ENCODE measurements at places on chromosomes 6 and 20. TPM values are rescaled to one million over a fixed set of nuclear protein-coding genes. Genes with fewer than 3 reads are reported as not detected.

Gene ZNF512B
- 8.3 TPM for total RNA-seq

Gene SGK2
- 0.90 TPM for total RNA-seq

Gene RFX6
- total RNA-seq: not detected

Gene DAAM2
- total RNA-seq: 8.3 TPM

Gene CENPW
- total RNA-seq: not detected

Gene PTGIS
- 59.8 TPM for total RNA-seq

Gene ZC2HC1B
- not detected for total RNA-seq

Gene BACH2
- 0.82 TPM for total RNA-seq

Gene MROH8
- total RNA-seq: 3.8 TPM

- H3K27me3 ChIP-seq: no peaks in the 10 kb centered on the region
- no peak for DNase-seq
- no peaks in the 10 kb centered on the region for H3K4me1 ChIP-seq
Measured at GRCh38 chr20:37945091-37945547, 42.2 kb downstream of the VSTM2L start.

DNA sequence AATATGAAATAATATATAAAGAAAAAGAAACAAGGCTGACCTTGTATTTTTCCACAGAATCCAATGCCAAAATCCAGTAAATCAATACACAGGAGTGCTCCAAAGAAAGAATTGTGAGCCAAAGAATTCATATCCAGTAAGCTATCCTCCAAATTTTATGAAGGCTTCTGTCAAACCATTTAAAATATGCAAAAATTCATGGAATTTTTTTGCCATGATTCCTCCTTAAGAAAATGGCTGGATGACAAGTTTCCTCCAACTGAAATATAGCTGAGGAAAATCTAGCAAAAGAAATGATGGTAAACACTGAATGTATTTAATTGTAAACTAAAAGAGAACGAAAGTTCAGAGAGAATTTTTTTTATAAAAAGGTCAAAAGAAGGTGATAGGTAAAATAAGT lies 290.3 kb downstream of the UBE3D start:
- H3K36me3 ChIP-seq: no peaks in the 10 kb centered on the region
- H3K4me3 ChIP-seq: no peak overlapping the region
- no peak overlapping the region for H3K27ac ChIP-seq

- DNase-seq: no peak
- peaks cover 39% of the 10 kb centered on the region for H3K4me1 ChIP-seq
- H3K27ac ChIP-seq: no peak overlapping the region
- no peak overlapping the region for H3K4me3 ChIP-seq
- no peaks in the 10 kb centered on the region for H3K27me3 ChIP-seq
Measured at GRCh38 chr6:143772116-143773086, 70.7 kb upstream of the LTV1 start.

- no peak overlapping the region for H3K27ac ChIP-seq
- no peaks in the 10 kb centered on the region for H3K36me3 ChIP-seq
- no peaks in the 10 kb centered on the region for H3K27me3 ChIP-seq
Measured at GRCh38 chr20:49356676-49357075, 78.8 kb upstream of the ZNFX1 start.

- H3K4me1 ChIP-seq: no peaks in the 10 kb centered on the region
- no peak for DNase-seq
- H3K27ac ChIP-seq: peak overlapping the region; percentile 35
- no peaks in the 10 kb centered on the region for H3K27me3 ChIP-seq
Measured at GRCh38 chr6:52724042-52724405, 39.3 kb downstream of the GSTA2 start.

GRCh38 chr6:31952140-31952805 lies 6.4 kb downstream of the CFB start:
- no peak for DNase-seq
- no peaks in the 10 kb centered on the region for H3K4me1 ChIP-seq
- H3K4me3 ChIP-seq: no peak overlapping the region
- no peaks in the 10 kb centered on the region for H3K27me3 ChIP-seq
- H3K27ac ChIP-seq: no peak overlapping the region
- peaks cover 49% of the 10 kb centered on the region for H3K36me3 ChIP-seq

GRCh38 chr6:7684843-7685242 lies 41.1 kb upstream of the BMP6 start:
- no peaks in the 10 kb centered on the region for H3K4me1 ChIP-seq
- no peaks in the 10 kb centered on the region for H3K27me3 ChIP-seq
- no peak overlapping the region for H3K27ac ChIP-seq
- no peak for DNase-seq

- H3K4me3 ChIP-seq: no peak overlapping the region
- H3K27me3 ChIP-seq: no peaks in the 10 kb centered on the region
- peaks cover 14% of the 10 kb centered on the region for H3K4me1 ChIP-seq
- no peaks in the 10 kb centered on the region for H3K36me3 ChIP-seq
- no peak overlapping the region for H3K27ac ChIP-seq
- DNase-seq: no peak
Measured at GRCh38 chr6:53837865-53838769, 43.3 kb downstream of the LRRC1 start.

DNA sequence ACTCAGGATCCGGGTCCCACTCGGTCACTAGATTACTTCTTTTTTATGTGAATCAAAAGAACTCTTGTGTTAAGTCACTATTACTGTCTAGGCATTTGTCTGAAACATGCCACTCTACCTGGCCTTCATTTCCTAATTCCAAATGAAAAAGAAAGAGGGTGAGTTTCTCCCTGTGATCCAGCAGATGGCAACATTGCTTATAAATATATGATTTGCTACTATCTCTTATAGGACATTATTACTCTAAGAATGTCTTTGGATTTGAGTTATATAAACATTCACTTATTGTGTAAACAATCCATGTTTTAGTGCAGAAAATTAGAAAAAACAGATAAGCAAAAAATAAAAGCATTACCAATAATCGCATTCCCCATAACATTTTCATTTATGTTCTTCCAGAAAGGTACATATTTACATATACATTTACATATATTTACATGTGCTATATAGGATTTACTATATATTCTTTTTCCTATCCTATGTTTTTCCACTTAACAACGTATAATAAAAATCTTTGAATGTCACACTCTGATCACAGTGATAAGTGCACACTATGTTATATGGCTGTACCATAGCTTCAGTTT lies 66.9 kb downstream of the FAXC start:
- DNase-seq: no peak
- no peak overlapping the region for H3K27ac ChIP-seq
- no peaks in the 10 kb centered on the region for H3K36me3 ChIP-seq
- H3K27me3 ChIP-seq: no peaks in the 10 kb centered on the region
- no peaks in the 10 kb centered on the region for H3K4me1 ChIP-seq

- no peak for DNase-seq
- no peaks in the 10 kb centered on the region for H3K36me3 ChIP-seq
- no peaks in the 10 kb centered on the region for H3K4me1 ChIP-seq
- no peaks in the 10 kb centered on the region for H3K27me3 ChIP-seq
- no peak overlapping the region for H3K27ac ChIP-seq
Measured at GRCh38 chr6:105483492-105483891, 80.6 kb upstream of the PREP start.

GRCh38 chr6:40640599-40641227 lies 53.5 kb upstream of the LRFN2 start:
- no peak overlapping the region for H3K4me3 ChIP-seq
- H3K27me3 ChIP-seq: no peaks in the 10 kb centered on the region
- no peaks in the 10 kb centered on the region for H3K4me1 ChIP-seq
- H3K27ac ChIP-seq: no peak overlapping the region
- no peak for DNase-seq
- no peaks in the 10 kb centered on the region for H3K36me3 ChIP-seq

- no peaks in the 10 kb centered on the region for H3K4me1 ChIP-seq
- H3K27me3 ChIP-seq: no peaks in the 10 kb centered on the region
- no peak overlapping the region for H3K4me3 ChIP-seq
Measured at GRCh38 chr6:90525421-90525820, 61.5 kb downstream of the MAP3K7 start.

- no peaks in the 10 kb centered on the region for H3K36me3 ChIP-seq
- no peak overlapping the region for H3K27ac ChIP-seq
- no peak overlapping the region for H3K4me3 ChIP-seq
- no peaks in the 10 kb centered on the region for H3K4me1 ChIP-seq
- no peak for DNase-seq
Measured at GRCh38 chr6:44681761-44682160, 294.3 kb downstream of the CDC5L start.

DNA sequence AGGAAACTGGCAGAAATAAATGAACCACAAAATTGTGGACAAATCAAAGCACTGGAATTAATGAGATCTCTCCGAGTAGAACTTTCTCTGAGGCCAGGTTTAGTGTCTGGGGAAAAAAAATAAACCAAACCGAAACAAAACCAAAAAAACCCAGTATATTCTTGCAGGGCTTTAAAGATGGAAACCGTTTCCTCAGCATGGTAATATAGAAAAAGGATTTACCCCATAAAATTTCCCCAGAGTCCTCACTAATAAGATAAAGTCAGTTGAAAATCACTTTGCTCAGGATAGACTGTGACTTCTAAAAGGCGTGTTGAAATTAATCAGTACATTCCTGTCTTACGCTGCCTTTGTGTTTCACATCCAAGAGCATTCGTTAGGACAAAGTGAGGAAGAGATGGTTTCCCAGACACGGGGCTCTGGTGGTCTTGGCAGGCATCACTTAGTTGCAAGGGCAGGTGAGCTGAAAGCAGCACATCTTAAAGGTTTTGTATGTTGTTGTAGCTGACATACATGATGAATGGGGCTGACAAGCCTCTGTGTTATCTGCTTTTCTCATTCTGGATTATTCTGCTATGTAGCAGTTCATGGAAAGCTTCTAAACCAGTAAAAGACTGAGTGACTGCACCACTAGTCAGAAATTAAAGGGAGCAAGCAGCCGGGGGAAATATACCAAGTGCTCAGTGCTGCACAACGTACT lies 85.2 kb upstream of the PRL start:
- H3K36me3 ChIP-seq: no peaks in the 10 kb centered on the region
- H3K27ac ChIP-seq: no peak overlapping the region
- H3K27me3 ChIP-seq: no peaks in the 10 kb centered on the region

- no peaks in the 10 kb centered on the region for H3K4me1 ChIP-seq
- no peak for DNase-seq
- no peak overlapping the region for H3K27ac ChIP-seq
- H3K27me3 ChIP-seq: no peaks in the 10 kb centered on the region
- H3K36me3 ChIP-seq: no peaks in the 10 kb centered on the region
Measured at GRCh38 chr20:50442512-50442911, 67.7 kb upstream of the PTPN1 start.

GRCh38 chr20:19855416-19855815 lies 97.4 kb downstream of the RIN2 start:
- H3K4me3 ChIP-seq: no peak overlapping the region
- no peak for DNase-seq
- no peaks in the 10 kb centered on the region for H3K27me3 ChIP-seq
- H3K27ac ChIP-seq: no peak overlapping the region
- H3K4me1 ChIP-seq: peaks cover 3% of the 10 kb centered on the region

GRCh38 chr20:6533761-6534479 lies 233.6 kb upstream of the BMP2 start:
- no peaks in the 10 kb centered on the region for H3K27me3 ChIP-seq
- no peaks in the 10 kb centered on the region for H3K36me3 ChIP-seq
- no peaks in the 10 kb centered on the region for H3K4me1 ChIP-seq
- H3K4me3 ChIP-seq: peak overlapping the region; percentile 22

- no peaks in the 10 kb centered on the region for H3K36me3 ChIP-seq
- no peak for DNase-seq
- H3K27me3 ChIP-seq: no peaks in the 10 kb centered on the region
Measured at GRCh38 chr20:32480371-32481241, 104.5 kb downstream of the NOL4L start.

DNA sequence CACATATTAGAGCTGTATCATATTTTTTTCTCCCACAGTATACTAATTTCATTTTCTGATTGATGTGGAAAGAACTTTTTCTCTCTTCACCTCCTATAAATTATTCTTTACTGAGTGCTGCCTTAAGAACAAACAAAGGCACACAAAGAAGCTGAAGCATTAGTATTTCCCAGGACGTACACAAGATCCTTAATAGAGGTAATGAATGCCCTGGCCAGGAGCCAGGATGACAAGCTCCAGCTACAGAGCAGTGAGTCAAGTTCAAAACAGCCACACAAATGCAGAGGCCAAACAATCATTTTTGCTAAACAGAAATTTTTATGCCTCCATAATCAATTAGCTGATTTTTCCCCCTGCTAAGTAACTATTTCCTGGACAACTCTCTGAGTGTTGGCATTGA lies 639.6 kb downstream of the EPHA7 start:
- DNase-seq: no peak
- H3K27ac ChIP-seq: no peak overlapping the region
- H3K27me3 ChIP-seq: no peaks in the 10 kb centered on the region
- no peaks in the 10 kb centered on the region for H3K36me3 ChIP-seq
